Activated naive CD4-positive, alpha-beta T cell (primary cell): ENCODE measurements at places on chromosomes 1 and 21.

- no peak for DNase-seq
Measured at GRCh38 chr1:173134029-173134428, 73.1 kb downstream of the TNFSF4 start.

DNA sequence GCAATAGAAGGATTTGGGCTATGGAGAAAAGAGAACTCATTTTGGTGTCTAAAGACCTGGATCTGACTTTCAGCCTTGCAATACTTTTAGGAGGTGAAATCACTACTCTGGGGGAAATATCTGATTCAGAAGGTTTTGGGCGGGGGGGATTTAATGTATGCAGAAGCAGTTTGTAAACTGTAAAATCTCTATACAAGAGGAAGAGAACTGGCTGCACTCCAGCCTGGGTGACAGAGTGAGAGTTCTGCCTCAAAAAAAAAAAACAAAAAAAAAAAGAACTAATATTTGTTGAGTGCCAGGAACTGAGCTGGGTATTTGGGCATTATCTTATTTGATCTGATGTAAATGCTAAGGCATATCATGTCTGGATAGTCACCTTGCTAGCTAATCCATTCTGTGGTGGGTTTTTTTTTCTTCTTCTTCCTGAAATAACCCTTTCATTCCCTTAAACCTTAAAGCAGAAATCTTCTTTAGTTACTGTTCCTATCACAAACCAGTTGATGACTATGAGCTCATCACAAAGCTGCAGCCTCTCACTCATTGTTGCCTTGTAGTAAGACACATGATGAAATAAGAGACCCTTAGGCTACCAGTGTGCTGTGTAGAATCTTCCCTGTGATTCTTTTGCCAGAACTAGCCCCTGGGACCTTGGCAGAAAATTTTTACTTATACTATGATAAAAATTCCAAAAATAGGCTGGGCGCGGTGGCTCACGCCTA, 35.6 kb upstream of the SLC16A1 start:
- no peak for DNase-seq

DNA sequence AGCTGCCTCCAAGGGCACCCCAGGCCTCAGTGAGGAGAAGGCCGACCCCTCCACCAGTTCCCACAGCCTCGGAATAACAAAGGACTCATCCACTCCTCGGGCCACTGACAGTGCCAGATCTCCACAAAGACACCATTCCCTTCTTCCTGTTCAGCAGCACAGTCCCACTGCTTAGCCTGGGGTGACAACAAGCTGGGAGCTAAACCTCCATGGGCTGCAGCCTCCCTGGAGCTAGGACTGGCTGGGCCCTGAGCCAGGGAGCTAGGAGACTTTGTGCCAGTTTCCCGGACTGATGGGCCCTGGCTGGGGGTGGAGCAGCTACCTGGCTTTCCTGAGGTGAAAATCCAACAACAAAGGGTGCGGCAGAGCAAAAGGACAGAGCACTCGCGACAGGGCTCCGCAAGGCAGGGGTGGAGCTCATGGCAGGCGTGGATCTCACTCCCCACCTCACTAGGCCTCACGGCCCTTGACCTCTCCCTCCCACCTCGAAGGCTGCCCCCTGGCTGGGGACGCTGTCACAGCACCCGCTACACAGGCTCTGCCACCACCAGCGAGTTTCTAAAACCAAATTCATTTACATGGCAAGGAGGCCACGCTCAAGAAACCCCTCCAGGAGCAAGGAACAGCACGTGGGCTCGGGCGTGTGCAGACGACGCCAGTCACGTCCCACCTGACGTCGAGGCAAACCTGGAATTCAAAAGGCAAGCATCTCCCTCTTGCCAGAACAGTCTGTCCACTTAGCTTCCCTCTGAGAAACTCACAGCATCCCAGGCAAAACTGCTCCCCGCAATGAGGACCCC, 13.8 kb downstream of the SLC35E2B start:
- no peak for DNase-seq

GRCh38 chr21:33670076-33670978, 28.0 kb downstream of the ITSN1 start:
- DNase-seq: no peak

- no peak for DNase-seq
Measured at GRCh38 chr1:74523873-74524480, 11.6 kb upstream of the LRRC53 start.

GRCh38 chr21:45579383-45580180, 37.3 kb upstream of the SLC19A1 start:
- DNase-seq: no peak

DNA sequence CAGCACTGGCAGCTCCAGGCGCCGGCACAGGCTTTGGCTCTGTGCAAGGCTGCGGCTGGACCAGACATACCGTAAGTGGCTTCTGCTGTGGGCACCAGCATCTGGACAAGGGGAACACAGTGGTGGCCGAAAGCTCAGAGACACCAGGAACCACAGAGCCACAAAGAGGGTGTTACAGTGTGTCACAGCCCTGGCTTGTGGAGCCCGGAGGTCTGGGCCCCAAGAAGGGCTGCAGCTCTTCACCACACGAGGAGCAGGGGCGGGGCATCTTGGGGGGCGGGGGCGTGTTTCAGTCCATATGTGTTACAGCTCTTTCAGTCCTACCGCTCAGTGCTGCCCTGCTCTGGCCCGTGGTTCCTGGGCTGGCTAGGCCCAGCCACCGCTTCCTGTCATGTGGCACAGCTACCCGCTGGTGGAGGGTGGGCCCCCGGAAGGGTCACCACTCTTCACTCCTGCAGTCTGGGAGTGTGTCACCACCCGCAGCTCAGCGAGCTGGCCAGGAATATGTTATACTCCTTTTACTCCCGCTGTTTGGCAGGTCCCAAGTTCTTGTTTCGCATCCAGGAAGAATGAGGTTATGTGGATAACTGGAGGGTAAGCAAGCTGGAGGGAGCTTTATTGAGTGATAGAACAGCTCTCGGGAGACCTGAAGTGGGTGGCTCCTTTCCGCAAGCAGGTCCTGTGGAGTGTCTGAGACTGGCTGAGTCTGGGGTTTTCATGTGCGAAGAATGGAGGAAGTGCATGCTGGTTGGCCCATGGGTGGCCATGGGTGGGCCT, 3.3 kb upstream of the LSM10 start:
- no peak for DNase-seq

DNA sequence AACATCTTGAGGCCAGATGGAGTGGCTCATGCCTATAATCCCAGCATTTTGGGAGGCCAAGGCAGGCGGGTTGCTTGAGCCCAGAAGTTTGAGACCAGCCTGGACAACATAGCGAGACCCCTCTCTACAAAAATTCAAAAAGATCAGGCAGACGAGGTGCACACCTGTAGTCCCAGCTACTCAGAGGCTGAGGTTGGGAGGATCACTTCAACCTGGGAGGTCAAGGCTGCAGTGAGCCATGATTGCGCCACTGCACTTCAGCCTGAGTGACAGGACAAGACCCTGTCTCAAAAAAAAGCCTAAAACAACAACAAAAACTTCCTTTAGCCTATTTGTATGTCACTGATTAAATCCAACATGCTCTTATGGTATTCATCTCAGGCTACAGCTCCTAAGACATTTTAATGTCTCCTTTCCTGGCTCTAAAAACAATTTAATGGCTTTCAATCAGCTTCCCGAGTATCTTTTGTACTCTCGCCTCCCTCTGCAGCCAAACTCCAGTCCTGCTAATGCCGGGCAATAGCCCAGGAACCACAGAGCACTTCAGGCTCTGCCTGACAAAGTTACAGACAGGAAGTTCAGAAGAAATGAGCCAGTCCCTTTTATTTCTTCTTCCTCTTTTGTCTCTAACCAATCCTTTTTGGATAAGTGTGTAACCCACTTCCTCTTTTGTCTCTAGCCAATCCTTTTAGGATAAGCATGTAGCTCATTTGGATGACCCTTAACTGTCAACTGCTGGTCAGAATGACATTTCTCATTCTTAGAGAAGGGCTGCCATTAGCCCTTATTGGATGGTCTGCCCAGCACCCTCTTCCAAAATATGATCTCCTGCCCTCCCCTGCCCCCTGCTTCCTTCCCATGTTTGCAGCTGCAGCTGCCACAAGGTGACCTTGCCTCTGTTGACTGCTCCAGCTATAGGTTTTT, 6.6 kb upstream of the DOP1B start:
- no peak for DNase-seq

DNA sequence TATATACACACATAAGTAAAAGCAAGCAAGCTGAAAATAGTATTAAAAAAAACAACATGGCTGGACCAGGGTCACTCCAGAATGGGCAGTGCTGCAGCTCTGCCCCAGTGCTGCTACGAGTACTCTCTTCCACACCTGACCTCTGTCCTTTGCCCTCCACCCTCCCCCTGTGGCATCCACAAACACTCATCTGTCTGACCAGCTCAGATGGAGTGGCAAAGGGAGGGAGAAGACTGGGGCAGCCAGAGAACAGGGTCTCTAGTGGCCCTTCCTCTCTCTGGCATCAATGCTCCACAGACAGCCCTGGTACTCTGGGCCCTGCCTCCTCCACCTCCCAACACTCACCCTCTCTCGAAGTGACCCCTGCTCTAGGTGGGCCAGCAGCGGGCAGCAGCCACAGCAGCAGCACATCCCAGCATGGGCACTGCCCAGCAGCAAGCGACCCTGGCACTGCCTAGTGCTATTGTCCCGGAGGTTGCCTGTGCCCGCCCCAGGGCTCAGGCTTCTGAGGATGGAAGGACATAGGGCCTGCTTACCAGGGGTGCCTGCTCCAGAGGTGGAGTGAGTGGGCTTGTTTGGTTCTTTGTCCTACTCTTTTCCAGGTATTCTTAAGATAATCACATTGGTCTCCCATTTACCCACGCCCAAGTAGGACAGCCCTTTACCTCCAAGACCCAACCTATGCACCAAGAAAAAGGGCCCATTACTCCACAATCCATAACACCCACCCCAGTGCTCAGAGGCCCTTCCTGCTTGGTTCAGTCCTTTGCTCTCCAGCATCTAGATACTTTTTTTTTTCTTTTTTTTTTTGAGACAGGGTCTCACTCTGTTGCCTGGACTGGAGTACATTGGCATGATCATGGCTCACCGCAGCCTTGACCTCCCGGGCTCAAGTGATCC, 6.2 kb downstream of the ARHGEF2 start:
- no peak for DNase-seq

DNA sequence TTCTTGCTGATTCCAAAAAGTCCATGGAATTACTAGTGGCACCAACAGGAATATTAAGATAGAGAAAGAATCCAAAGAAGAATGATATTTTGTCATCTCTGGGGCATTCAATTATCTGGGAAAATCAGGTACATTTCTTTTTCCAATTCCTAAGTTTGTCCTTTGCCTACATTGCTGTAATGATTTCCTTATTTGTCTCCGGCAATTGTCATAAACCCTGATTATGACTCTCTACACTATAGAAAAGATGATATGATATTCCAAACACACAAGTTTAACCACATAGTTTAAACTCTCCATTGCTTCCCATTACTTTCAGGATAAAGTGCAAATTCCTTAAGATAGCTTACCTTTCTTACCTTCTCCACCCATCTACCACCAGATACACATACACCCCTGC, 647.0 kb downstream of the PLPP3 start:
- DNase-seq: no peak

- DNase-seq: peak; percentile 15
Measured at GRCh38 chr1:1540090-1540817, at the start of gene TMEM240. Gene TMEM240 (minus strand): TSS chr1:1540624. CDS start chr1:1540346, 278 bp downstream.

GRCh38 chr1:226674892-226675714, 64.0 kb downstream of the ITPKB start:
- DNase-seq: peak; percentile 57

- DNase-seq: no peak
Measured at GRCh38 chr21:15992171-15992570, 262.4 kb downstream of the USP25 start.

- no peak for DNase-seq
Measured at GRCh38 chr1:221045842-221046831, 166.9 kb downstream of the HLX start.

DNA sequence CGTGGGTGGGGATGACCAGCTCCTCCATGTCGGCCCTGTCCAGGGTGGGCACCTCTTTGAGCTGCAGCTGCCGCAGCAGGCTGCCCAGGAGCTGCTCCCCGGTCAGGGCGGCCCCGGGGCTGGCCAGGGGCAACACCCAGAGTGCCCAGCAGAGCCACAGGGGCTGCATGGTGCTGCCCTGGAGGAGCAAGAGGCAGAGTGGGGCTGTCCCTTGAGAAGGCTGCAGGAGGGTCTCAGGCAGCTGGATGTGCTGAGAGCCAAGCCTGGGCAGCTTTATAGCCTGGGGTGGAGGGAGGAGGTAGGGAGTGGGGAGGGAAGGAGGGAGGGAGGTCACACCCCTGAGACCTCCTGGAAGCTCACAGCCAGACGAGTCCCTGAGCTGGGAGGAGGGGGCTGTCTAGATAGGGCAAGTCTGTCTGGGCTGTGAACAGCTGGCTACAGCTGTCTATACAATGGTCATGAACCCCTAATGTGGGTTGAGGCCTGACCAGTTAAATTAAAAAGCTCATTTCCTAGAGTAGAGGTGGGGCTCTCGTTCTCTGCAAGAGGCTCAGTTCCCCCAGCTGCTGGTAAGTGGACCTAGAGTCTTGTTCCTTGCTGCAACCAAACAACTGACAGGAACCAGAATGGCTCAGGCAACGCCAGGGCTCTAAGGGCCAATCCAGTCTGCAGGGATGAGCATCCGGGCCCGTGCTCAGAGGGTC, at the start of gene LEFTY1:
TSS of gene LEFTY1 (minus strand) at position 249 of the 704 bp plus-strand sequence. CDS start at position 169, 80 bp downstream.
- no peak for DNase-seq

- DNase-seq: peak; percentile 3
Measured at GRCh38 chr1:155598842-155599331, 11.1 kb upstream of the MSTO1 start.

GRCh38 chr1:6753320-6754140, 31.7 kb upstream of the CAMTA1 start:
- DNase-seq: no peak

- no peak for DNase-seq
Measured at GRCh38 chr1:230191079-230191804, 124.2 kb downstream of the GALNT2 start.

GRCh38 chr1:241934201-241934848, 23.2 kb upstream of the BECN2 start:
- no peak for DNase-seq

DNA sequence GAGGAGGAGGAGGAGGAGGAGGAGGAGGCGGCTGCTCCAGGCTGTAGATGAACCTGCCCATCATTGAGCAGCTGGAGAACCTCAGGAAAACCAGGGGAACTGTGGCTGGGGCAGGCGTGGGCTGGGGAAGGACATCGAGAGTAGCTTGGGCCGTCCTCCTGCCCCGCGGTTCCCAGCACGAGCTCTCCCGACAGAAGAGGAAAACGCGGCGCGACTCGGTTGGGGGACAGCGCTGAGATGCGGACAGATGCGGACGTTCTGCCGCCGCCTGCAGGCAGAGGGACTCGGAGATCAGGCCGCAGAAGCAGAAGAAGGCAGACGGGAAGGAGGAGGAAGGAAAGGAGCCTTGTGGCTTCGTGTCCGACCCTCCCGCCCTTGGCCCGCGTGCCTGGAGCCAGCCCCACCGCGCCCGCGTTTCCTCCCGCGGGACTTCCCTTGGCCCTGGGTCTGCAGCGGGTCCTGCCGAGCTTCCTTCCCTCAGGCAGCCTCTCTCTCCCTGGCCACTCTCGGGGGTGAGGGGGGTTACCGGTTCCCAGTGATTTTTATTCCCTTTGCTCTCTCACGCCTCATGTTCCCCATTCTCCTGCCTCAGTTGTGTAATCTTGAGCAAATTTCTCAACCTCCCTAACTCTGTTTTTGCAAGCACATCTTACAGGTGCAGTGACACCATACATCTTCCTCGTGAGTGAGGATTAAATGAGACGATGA, 1.7 kb upstream of the TNFRSF9 start:
- peak; percentile 3 for DNase-seq
